Ammon's horn (tissue), 1 donor: ENCODE measurements at places on chromosomes 7 and 10.

DNA sequence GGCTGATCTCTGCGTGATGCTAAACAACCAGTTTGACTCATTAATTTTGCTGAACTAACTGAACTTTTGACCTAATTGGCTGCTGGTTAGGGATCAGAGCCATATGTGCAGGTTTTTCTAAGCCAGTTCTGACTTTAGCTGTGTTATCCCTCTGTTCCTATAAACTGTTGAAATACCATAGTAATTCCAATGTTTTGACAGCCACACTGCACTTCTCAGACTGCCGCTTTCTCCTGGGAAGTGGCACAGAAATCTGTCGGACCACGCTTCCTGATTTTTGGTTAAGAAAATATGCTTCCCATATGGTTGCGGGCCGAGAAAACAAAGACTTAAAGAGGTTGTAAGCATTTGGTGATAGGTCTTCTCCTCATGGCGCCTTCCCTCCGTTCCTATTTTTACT, 42.3 kb downstream of the TBXAS1 start:
- DNase-seq, result no peak

- DNase-seq, result peak; percentile 12
Measured at GRCh38 chr7:34208878-34209621, 303.7 kb downstream of the BMPER start.

DNA sequence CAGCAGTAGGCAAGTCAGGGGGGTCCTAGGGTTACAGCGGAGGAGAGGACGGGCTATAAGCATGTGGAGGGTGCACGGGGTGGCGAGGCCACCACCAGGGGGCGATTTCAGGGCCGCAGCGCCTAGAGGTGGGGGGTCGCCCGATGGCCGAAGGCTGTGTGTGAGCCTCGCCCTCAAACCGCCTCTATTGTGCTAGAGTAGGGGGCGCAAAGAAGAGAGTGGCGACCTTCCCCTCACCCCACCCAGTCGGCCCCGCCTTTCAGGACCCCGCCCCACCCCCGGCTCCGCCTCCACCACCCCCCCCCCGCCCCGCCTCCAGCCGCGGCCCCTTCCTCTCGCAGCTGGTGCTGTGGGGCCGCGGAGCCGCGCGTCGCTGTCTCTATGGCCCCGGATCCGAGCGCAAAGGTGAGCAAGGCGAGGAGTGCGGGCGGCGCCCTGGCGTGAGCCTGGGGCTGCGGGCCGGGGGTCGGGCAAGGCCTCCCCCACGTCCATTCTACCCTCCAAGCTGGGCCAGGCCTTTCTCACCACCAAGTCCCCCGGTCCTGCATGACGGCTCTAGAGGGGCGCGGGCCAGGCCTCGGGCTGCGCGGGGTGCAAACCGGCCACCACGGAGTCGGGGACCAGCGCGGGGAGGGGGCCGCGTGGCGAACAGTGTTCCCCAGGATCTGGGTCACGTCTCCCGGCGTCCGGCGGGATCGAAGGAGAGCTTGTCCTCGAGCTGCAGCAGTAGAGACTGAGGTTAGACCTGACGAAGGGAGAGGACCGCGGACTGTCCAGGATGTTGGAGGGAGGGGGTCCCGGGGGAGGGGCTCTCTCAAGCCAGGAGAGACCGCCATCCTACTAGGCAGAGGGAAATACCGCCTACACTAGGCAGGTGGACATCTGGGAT, at the start of gene SEMA4G:
TSS of gene SEMA4G (plus strand) at position 318 of the 889 bp plus-strand sequence. CDS start 3,409 bp downstream, outside the sequence.
- no peak for DNase-seq

DNA sequence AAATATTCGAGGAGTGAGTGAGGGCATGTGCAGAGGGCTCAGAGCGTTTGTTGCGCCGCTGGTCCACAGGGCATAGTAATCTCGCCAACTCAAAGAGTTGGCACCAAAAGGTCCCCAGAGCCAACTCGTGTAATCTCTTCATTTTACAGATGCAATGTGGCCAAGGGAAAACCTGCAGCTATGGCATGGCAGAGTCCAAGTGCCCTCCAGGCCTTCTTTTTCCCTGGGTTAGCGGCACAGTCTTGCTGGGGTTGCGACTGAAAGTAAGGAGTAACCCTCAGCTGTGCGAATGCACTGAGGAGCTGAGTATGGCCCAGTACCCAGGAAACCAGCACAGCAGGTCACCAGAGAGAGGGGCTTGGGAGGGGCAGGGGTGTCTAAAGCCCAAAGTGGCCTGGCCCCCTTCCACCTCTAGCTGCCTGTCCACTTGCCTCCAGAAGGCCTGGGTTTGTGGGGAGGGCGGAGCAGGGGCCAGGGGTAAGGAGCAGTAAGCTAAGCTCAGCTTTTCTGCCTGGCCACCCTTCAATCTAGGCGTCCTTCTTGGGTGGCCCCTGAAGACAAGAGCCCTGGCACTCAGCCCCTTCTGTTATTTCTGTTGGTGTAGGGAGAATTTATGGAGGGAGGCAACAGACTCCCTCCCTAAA, 3.3 kb upstream of the GAD2 start:
- no peak for DNase-seq

DNA sequence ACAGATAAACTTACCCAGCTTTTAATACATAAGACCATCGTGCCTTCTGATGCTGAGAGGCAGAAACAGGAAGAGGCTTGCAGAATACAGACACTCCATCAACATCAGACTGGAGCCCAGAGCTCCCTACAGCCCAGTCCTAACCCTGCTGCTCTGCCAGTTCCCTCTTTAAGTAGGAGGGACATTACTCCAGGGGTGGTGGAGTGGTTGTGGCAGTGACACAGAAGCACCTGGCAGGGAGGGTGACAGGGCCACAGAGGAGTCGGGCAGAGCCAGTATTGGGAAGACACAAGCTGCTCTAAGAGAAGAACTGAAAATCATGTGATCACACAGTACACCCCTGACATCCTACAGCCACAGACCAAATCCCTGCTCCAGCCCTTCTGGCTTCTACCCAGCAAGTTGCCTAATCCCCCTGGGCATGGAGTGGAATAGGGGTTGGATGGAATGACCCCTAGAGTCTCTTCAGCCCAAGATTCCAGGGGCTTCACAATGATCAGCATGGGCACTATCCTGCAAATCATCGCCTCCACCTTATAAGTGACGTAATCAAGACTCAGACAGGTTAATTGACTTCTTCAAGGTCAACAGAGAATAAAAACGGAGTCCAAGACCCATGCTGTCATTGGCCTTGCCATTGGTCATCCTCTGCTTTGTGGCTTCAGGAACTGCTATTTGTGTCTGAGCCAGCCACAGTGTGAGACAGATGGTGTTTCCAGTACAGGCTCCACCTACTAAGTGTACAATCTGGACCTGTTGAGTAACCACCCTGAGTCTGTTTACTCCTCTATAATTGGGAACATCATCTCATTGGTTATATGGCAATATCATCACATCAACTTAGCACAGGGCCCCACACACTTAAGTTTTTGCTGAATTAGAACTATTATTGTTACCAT, 61.1 kb upstream of the ZMIZ1 start:
- DNase-seq, result peak; percentile 54

DNA sequence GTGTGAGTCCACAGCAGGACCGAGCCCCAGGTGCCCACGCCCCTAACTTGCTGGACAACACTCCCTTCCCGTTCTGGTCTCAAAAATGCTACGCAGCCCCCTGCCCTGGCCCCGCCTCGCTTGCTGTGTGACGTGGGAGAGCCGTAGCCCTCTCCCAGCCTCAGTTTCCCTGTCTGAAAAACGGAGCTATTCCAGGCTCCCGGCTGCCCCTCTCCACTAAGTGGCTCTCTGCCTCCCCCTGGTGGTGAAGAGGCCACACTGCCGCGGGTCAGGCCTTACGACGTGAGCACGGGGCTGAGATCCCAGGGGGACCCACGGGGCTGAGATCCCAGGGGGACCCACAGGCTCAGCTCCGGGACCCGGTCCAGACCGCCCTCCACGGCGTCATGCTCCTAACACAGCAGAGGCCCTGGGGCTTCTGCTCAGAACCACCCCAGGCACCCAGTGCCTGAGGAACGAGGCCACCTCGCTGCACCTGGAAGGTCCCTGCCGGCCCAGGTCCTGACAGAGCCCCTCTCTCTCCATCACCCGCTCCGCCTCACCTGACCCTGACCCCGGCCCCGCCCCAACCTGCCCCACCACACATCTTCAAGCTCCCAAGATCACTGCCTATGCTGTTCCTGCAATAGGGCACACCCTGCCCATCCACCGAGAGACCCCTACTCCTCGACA, 26.7 kb downstream of the MICALL2 start:
- peak; percentile 65 for DNase-seq

GRCh38 chr7:155119801-155120382, 49.8 kb downstream of the HTR5A start:
- no peak for DNase-seq

- no peak for DNase-seq
Measured at GRCh38 chr10:132671228-132672154, 114.5 kb downstream of the NKX6-2 start.

DNA sequence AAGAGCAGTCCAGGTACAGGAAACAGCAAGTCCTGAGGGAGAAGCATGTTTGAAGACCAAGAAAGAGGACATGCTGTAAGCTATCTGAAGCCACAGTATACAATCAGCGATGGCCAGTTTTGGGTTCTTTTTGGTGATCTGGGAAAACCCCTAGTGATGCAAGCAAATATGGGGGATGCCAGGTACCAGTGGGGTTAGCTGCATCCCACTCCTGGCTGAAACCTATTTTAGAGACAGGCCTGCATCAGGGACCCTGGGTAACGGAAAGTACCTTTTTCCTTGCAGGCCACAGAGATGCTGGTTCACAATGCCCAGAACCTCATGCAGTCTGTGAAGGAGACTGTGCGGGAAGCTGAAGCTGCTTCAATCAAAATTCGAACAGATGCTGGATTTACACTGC, 32.9 kb downstream of the AP3M1 start:
- no peak for DNase-seq
